ENCODE measurements at places on chromosomes 2 and 18.

DNA sequence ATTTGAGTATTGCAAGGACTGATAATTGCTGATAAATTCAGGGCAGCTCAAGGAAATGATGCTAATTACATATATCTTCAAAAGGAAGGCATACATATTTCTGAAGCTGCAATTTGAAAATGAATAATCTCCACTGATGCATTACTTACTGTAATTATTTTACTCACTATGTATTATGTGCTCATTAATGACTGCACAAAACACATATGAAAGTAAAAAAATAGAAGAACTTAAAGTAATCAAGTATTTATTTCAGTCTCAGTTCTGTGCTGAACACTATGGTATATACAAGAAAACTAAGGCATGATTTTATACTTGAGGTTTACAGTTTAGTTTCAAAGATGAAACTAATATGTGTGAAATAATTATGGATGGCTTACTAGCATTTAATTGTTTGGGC, 9.3 kb downstream of the ACTR3 start:
- no peak for DNase-seq

GRCh38 chr18:1652018-1652417, 747.3 kb downstream of the ADCYAP1 start:
- no peak for DNase-seq

- no peak for DNase-seq
Measured at GRCh38 chr2:134912361-134912760, 6.3 kb upstream of the CCNT2 start.

- DNase-seq = no peak
Measured at GRCh38 chr2:48483506-48483905, 46.4 kb upstream of the STON1 start.

DNA sequence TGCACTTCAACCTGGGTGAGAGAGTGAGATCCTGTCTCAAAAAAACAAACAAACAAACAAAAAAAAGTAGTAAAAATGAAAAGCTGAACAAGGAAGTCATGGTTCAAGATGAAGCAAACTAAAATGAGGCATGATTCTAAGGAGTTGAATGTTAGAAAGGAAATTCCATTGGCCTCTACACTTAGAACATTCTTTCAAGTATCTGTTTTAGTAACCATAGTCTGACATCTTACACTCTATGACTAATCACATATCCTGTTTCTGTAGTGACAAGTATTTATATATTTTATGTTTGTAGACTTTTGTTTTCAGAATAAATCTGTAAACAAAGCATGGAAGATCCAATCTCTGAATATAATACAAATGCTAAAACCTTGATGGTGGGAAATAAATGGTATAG, 164.1 kb downstream of the KIAA1328 start:
- no peak for DNase-seq

GRCh38 chr2:69641471-69641870, 2.1 kb downstream of the AAK1 start:
- DNase-seq = peak; percentile 20

GRCh38 chr2:157221394-157221988, 36.0 kb upstream of the GALNT5 start:
- DNase-seq = no peak

DNA sequence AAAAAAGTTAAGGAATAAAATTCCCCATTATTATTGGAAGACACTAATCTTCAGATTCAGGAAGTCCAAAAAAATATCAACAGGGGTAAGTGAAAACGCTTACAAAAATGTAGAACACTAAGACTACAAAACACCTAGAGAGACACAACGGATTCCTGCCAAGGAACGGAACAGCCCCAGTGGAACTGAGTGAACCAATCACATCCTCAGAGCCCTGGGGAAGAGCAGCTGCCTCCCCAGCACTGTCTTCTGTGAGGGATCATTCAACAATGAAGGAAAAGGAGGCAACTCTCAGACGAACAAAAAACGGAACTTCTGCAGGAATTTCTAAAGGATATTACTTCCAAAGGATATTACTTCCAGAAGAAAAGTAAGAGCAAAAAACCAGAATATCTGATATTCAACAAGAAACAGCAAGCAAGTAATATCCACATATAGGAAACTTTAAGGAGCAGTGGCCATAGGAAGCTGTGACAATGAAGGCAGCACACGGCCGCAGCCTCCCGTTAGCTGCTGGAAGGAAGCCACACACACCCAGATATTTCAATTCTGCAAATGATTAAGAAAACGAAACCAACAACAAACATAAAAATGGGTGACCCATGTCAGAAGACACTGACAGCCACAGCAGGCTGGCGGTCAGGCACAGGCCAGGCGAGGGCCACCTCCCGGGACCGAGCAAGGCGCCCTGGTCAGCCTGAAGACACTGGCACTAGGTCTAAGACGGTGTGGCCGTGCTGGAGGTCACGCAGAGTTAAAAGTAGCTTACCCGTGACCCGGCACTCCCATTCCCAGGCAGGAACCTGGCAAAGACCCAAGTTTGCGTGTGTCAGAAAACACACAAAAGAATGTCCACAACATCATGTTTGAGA, 81.8 kb downstream of the HDAC4 start:
- no peak for DNase-seq

GRCh38 chr2:234548695-234549420, 52.0 kb upstream of the ARL4C start:
- DNase-seq = no peak

GRCh38 chr2:88874063-88874657, 182.7 kb downstream of the RPIA start:
- peak; percentile 18 for DNase-seq

DNA sequence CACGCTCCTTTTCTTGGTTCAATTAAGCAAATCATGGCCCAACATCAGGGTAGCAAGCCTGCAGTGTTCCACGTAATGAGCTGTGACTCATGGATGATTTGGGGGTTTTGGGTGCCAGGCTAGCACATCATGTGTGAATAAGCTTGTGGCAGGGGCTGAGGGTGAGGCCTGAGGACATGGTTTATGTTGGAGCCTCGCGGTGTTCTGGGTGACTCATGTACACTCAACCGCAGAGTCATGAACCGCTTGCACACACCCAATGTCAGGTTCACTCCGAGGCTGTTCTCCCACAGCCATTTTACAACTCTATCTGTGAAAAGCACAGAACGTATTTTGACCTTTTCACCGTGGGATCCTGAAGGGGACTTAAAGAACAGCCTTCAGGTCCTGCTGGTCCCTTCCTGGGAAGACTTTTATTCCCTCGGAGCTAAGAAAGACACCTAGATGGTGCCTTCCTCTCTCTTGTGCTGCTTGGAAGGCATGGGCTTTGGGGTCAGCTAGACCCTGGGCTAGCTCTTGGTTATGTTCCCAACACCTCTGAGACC, 139.9 kb upstream of the ZEB2 start:
- DNase-seq = no peak

- DNase-seq = peak; percentile 74
Measured at GRCh38 chr2:54456612-54457322, 640 bp downstream of the SPTBN1 start.

GRCh38 chr2:121670181-121670580, 20.9 kb upstream of the CLASP1 start:
- no peak for DNase-seq
